ENCODE measurements at places on chromosomes 3 and 15. TPM values are rescaled to one million over a fixed set of nuclear protein-coding genes. Genes with fewer than 3 reads are reported as not detected.
A peak's percentile ranks its signal among the peaks of the same experiment; 100 is the strongest.

DNA sequence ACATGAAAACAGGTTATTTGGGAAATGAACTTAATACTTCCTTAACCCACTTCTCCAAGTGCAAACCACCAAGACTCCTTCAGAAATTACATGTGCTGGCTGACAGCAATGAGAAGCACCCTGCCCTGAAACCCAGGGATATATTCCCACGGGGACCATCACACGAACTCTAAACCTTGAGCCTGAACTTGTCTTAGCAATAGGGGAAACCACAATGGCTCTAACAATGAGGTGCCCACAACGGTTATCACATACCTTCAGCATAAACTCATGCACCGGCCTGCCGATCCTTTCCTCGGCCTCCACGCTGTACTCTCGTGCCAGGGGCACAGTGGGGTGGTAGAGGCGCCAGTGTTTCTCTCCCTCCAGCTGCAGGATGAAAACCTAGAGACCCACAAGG is 13.4 kb downstream of the RIOX2 start:
- H3K4me1 ChIP-seq = peaks cover 12% of the 10 kb centered on the region
- H3K27me3 ChIP-seq = no peaks in the 10 kb centered on the region
- DNase-seq = no peak
- H3K27ac ChIP-seq = no peak overlapping the region

DNA sequence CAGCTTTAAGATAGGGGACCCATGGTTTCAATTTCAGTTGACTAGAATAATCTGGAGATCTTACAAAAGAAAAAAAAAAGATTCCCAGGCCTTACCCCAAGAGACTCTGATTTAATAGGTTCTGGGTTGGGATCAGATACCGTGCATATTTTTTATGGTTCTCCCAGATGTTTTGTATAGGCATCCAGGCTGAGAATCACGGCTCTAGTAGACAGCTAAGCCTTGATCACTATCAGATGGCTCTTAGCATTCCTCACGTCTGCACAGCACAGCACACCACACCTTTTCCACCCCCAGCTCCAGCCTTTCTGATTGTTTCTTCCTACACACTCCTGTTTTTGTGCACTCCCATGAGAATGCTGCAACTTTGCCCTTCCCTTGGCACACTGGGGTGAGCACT is 40.8 kb downstream of the TMEM45A start:
- DNase-seq = no peak
- H3K27me3 ChIP-seq = no peaks in the 10 kb centered on the region
- H3K4me3 ChIP-seq = no peak overlapping the region
- H3K36me3 ChIP-seq = no peaks in the 10 kb centered on the region

GRCh38 chr3:36302158-36302509 is 78.2 kb upstream of the STAC start:
- DNase-seq = no peak
- H3K4me3 ChIP-seq = no peak overlapping the region
- no peaks in the 10 kb centered on the region for H3K4me1 ChIP-seq
- no peak overlapping the region for H3K27ac ChIP-seq

GRCh38 chr15:63483521-63484371 is 20.6 kb upstream of the USP3 start:
- no peak overlapping the region for H3K27ac ChIP-seq
- peak; percentile 39 for DNase-seq
- H3K36me3 ChIP-seq = no peaks in the 10 kb centered on the region
- no peaks in the 10 kb centered on the region for H3K27me3 ChIP-seq

Gene METTL6
- 24.4 TPM for total RNA-seq
